ENCODE measurements at places on chromosomes 12 and 14.
A peak's percentile ranks its signal among the peaks of the same experiment; 100 is the strongest.

- no peak for DNase-seq
Measured at GRCh38 chr14:63644741-63645140, 3.1 kb upstream of the WDR89 start.

DNA sequence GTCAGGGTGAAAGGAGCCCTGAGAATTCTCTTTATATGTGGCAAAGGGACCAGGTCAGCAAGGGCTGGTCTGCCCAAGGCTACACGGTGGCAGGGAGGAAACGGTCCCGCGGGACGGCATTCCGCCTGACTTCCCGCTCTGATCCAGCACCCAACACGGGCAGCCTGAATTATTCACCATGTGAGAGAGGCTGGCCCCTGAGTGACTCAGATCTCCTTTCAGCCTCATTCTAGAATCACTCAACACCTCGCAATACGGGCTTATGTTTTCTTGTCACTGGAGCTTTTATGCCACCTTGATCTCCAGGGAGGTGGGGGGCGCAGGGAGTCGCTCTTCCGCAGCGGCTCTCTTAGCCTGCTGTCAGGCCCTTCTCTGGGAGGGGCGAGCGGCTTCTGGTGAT, 8.5 kb downstream of the LRTM2 start:
- no peak for DNase-seq

- DNase-seq = peak; percentile 81
Measured at GRCh38 chr14:98069712-98070171, 1202.3 kb downstream of the BCL11B start.

GRCh38 chr12:116982791-116983411, 72.2 kb downstream of the FBXW8 start:
- DNase-seq = no peak

GRCh38 chr14:54364555-54365415, 32.0 kb upstream of the CDKN3 start:
- no peak for DNase-seq

- DNase-seq = peak; percentile 73
Measured at GRCh38 chr14:87491816-87492215, 501.2 kb downstream of the GALC start.

- DNase-seq = no peak
Measured at GRCh38 chr12:38151991-38152700, 164.4 kb upstream of the ALG10B start.

- DNase-seq = peak; percentile 97
Measured at GRCh38 chr14:61525293-61526011, 169.9 kb upstream of the HIF1A start.

DNA sequence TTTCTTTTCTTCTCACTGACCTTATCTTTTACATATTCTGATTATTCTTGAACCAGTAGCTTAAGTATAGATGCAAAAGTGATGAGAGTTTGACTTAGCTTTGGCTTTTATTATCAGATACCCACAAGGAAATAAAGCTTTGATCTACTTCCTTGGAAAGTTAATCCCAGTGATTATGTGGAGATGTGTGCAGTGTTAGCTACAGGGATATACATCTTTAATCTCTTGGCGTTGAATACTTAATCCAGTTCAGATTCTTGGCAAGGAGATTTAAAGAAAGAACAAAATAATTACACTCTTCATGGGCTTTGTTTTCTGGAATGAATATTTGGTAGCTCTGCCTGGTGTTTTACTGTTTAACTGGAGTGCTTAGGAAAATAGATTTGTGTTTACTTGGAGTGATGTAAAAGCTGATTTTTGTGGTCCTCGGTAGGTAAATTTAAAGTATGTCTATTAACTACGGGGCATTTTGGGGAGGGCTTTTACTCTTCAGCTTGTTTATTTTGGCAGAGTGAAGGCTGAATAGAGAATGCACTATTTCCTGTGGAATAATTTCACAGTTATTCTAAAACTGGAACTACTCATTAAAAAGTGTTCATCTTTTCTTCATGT, 150.1 kb upstream of the LRIG3 start:
- no peak for DNase-seq

- no peak for DNase-seq
Measured at GRCh38 chr12:4766445-4766844, 46.2 kb downstream of the GALNT8 start.

GRCh38 chr14:53213761-53214160, 60.6 kb upstream of the DDHD1 start:
- no peak for DNase-seq

- DNase-seq = no peak
Measured at GRCh38 chr14:23951590-23952201, 1.9 kb upstream of the DHRS4 start.
